NCI-H1092 treated with DMSO at 0.1 percent for 48 hours (cell line): ENCODE measurements at places on chromosomes 3 and 15.

DNA sequence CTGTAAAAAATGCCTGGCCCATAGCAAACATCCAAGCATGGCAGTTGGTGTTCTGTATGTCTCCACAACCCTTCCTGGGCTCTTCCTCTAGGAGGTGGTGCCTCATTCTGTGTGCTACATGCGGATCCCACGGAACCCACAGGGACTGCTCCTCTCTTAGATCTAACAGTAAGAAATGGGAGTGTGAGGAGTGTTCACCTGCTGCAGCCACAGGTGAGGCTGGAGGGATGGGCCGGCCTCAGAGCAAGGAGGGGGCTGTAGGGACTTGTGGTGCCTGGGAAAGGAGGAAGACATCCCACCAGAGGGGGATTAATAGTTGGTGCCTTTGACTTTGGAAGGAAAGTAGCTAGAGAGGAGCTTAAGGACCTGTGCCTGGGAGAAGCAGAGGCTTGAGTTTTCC, 22.2 kb downstream of the SEMA3G start:
- no peak for DNase-seq

GRCh38 chr3:63886858-63887257, 23.2 kb downstream of the ATXN7 start:
- no peak for DNase-seq

- no peak for DNase-seq
Measured at GRCh38 chr15:64379216-64379960, 1.9 kb downstream of the PCLAF start.

- DNase-seq, result no peak
Measured at GRCh38 chr3:56365905-56366640, 102.2 kb downstream of the ERC2 start.

DNA sequence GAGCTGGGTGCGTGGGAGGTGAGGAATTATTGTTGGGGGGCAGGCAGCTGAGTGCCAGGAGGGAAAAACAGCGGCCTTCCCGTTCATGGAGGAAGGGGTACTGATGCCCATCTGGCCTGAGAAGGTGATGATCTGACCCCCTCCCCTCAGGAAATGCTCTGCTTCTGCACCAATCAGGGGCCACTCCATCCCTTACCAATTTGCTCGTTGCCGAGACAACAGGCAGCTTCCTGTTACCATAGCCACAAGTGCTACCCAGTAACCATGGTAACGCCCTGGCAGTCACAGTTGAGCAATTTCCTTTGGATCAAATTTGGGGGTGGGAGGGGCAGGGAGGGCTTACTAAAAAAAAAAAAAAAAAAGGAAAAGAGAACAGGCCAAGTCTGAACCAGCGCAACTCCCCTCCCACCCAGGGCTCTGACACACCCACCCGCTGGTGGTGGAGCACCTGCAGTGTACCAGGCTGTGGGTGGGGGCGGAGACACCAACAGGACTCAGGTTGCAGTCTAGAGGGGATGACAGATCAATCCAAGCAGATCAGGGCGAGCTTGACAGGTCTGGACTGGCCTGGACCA, 13.7 kb downstream of the CELF6 start:
- no peak for DNase-seq

DNA sequence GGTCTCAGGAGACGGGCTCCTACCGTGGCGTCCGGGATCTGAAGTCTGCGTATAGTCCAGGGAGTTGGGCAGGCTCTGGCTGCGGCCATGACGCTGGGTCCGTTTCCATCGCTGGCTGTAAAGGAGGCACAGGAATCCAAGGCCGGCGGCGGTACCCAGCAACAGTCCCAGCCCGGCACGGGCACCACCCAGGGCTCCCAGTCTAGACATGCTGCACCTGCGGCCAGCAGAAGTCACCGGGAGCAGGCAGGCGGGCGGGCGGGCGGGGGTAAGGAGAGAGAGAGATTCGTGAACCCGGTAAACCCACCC, 526 bp downstream of the RMDN3 start:
- no peak for DNase-seq

GRCh38 chr15:33341953-33342352, 31.2 kb downstream of the RYR3 start:
- no peak for DNase-seq

GRCh38 chr15:67003586-67003985, 61.8 kb upstream of the SMAD3 start:
- no peak for DNase-seq

GRCh38 chr15:78178064-78178463, 28.9 kb downstream of the IDH3A start:
- DNase-seq, result no peak

GRCh38 chr15:50186752-50187151, 4.8 kb downstream of the SLC27A2 start:
- DNase-seq, result no peak

GRCh38 chr3:138492980-138493675, 58.7 kb downstream of the ESYT3 start:
- DNase-seq, result no peak

GRCh38 chr3:62361261-62361660, 12.1 kb downstream of the FEZF2 start:
- DNase-seq, result no peak

DNA sequence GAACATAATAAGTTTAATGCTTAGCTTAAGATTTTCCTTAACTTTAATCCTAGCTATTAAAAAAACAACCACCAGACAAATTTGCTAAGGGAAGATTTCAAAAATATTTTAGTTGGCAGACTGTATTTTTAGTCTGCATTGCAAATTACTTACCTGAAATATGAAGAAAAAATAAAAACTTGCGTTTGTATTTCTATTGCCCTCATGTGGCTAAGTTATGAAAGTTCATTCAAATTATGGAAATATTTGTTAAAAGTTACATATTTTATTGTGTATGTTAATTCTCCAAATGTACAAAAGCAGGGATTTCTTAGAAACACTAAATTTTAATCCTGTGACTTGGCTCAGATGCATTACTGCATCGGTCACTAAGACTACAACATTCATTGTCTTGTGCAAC, 15.0 kb downstream of the GTF2A2 start:
- no peak for DNase-seq

DNA sequence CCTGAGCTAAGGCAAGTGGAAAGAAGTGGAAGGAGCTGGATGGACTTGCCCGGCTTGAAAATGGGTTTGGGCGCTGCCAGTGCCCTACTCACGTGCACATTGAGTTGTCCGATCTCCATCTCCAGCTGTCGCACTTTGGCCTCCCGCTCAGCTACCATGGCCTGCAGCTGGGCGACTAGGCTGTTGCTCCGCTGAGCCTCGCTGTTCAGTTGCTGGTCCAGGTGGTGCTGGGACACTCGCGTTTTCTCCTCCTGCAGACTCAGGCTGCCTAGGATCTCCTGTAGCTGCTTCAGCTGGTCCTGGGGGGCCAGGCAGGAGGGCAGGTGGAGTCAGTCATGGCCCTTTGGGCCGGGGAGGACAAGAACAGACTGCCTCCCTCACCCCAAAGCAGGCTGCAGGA, 33.0 kb upstream of the HHATL start:
- DNase-seq, result no peak
